Vagina (tissue), 2 donors: ENCODE measurements at places on chromosomes 3 and 15.
A peak's percentile ranks its signal among the peaks of the same experiment; 100 is the strongest.

GRCh38 chr15:69891070-69891536, 206.6 kb downstream of the TLE3 start:
- DNase-seq = no peak

GRCh38 chr3:194986208-194987043, 284.5 kb downstream of the XXYLT1 start:
- peak; percentile 95 for DNase-seq

- peak; percentile 62 for DNase-seq
Observed at GRCh38 chr15:39429898-39430357, 151.0 kb upstream of the THBS1 start.

DNA sequence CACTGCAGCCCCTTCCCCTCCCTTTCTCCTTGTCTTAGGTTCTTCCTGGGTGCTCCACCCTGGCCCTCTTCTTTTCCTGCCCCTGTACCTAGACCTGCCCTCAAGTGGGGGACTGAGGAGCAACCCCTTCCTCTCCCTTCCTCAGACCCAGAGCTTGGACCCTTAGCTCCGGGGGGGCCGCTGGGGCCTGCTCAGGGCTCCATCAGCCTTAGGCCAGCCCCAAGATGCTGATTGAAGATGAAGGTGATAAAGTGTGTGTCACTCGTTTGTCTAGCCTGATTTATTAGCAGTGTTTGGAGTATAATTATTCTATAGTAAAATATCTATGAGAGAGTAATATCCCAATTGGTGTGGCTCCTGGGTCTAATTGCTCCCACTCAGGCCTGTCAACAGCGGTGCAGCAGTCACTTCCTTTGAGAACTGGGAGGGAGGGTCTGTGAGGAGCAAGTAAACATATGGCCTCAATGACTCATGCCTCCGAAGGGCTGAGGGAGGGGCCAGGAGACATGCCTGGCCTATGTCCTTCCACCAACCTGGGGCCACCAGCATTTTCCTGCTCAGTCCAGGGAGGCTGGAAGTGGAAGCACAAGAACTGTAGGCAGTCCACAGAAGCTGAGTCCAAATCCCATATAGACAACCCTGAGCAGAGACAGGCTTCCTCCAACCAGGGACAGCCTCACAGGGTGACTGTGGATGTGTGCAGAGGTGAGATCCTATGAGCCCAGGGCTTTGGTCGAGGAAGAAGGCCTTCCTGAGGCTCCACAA, 123.2 kb downstream of the DNAJB8 start:
- DNase-seq = no peak
